ENCODE measurements at places on chromosomes 4 and X.
A peak's percentile ranks its signal among the peaks of the same experiment; 100 is the strongest.

GRCh38 chr4:185108185-185108584 lies 34.9 kb upstream of the SLC25A4 start:
- DNase-seq = no peak

DNA sequence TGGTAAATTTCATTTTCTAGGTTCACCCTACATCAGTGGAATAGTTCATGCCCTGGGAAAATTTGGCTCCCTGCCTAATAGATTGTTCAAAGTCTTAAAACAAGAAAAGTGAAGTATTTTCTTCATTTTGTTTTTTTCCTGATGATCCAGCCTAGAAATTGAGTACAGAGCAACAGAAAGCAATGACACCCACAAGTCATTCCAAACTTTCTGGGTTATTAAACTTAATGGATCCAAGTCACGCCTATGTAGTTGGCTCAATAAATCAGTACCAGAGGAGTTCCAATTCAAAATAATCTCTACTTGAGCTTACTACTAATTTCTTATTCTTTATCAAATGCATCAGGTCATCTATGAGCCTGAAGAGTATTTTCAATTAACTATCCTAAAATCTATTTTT lies 937.6 kb upstream of the SLIT2 start:
- DNase-seq = no peak

GRCh38 chrX:76850851-76851250 lies 423.3 kb downstream of the MAGEE1 start:
- peak; percentile 2 for DNase-seq

GRCh38 chr4:38663090-38663800 lies 754 bp upstream of the KLF3 start:
- peak; percentile 50 for DNase-seq

DNA sequence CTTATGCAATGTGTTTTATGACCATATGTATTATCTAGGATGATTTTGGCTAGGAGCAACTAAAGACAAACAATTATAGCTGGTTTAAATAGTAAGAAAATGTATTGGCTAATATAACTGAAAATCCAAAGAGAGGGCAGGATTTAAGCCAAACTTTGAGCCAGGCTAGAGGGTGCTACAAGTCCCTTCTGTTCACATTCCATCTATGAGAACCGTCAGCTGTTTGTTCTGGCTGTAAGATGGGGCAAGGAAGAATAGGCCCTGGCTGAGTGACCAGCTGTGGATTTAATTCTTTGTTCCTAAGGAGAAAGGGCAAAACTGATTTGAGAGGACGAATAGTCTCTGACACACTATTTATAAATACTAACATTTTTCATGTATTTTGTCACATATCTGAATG lies 79.2 kb upstream of the UGT8 start:
- no peak for DNase-seq

- DNase-seq = no peak
These were observed 50.1 kb downstream of the FAM193A start for GRCh38 chr4:2586502-2586901.

DNA sequence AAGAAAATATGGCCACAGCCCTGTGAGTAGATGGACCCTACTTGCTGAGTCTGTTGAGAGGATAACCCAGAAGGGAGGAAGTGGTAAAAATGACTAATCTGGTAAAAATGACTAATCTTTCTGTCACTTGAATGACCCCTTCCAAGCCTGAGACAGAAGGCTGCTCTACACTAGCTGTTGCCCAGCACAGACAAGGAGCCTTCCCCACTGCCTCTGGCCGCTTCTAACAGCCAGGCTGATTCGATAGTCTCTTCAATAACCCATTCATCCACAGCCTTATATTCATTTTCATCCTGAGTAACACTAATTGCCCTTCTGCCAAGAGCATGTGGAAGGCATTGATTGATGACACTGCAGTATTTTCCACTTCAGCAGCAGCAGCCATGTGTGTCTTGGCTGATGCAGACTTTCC lies 18.4 kb downstream of the MAGEB17 start:
- peak; percentile 67 for DNase-seq

DNA sequence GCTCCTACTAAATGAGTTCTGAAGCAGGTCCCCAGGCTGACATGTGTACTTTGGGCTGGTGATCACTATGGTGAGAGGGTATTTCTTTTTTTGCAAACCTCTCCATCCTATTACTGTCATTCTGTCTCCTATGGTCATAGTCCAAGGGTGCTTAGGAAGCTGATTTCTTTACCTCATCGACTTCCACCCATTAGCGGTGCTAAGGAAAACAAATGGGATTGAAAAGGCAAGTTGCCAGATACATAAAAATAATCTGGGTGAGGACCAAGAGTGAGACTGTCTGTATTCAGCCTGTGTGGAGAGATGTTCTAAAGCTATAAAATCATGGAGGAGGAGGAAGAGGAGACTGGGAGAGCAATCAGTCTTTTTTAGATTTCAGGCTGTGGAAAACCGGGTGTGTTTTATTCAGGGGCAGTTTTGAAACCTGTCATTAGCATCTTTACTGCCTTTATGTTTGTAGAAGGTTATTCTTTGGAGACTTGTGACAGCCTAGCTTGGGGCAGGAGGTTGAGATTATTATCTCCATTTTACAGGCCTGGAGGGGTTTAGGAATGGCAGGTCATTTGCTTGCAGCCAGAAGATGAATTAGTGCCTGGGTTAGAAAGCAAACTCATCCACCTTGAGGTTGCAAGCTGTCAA lies 1.9 kb downstream of the TMEM164 start:
- DNase-seq = no peak

DNA sequence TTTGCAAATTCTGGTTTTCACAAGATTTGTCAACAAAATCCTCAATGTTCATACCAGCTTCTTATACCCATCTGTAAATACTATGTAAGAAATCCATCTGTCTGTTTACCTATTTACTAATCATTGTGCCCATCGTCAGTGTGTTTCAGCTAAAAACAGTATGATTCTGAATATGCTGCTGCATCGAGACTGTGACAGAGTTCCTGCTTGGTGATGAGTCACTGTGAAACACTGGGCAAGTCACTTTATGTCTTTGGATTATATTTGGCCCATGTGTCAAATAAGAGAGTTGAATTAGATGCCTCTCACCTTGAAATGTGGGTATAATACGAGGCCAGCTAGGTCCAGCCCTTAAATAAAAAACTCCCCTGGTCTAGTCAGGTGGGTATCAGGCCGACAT lies 79.3 kb downstream of the CBLL2 start:
- DNase-seq = no peak

DNA sequence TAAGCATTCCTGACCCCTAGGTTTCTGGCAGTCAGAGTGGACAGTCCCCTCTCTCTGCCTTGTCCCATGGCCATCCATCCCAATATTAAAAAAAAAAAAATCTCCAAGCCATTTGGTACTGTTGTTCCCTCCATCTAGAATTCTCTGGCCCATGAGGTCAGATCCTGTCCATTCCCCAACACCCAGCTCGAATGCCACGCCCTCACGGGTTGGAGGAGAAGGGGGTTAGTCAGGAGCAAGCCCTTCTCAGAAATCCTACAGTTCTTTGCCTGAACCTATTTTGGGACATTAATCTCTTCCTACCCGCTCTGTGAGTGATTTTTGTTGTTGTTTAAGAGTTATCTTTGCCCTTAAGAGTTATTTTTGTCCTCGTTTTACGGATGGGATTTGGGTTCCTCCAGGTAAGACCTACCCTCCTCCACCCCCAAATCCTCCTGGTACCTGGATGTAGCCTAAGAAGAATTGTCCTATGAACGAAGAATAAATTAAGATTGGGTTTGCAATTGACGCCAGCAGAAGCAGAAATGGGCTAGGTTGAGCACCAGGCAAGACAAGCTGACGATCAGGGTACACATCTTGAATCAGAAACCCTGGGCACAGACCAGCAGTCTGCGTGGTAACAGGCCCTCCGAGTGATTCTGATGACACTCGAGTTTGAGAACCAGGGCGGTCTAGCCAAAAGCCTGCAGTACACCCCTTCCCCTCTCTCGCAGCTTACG lies 977 bp downstream of the RNF175 start:
- DNase-seq = no peak

- peak; percentile 50 for DNase-seq
These were observed 31.3 kb upstream of the ARHGEF38 start for GRCh38 chr4:105520819-105521790.

- no peak for DNase-seq
These were observed 106.4 kb upstream of the FTHL17 start for GRCh38 chrX:31178064-31178768.

DNA sequence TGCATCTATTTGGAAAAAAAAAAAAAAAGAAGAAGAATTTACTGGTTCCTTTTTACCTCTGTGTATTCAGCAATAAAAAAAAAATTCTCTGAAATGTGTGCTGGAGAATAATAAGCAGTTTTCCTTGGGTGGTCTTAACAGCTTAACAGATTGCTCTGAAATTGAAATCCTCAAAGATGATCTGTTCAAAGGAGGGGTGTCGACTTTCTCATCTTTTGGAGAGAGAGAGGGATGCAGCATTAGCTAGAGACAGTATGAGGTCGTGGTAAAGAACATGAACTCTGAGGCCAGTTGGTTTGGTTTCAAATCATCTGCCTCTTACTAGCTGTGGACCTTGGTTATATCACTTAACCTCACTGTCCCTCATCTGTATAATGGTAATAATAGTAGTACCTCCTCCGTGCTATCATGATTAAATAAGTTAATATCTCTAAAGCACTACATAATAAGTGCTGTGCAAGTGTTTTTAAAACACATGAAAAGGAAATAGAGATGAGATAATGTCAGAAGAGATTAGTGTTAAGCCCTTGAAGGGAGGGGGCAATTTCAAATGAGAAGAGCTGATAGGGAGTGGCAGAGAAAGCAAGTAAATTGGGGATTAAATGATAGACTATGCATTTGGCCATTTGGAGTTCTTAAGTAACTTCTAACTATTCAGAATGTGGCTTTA lies 109.9 kb upstream of the LIMCH1 start:
- no peak for DNase-seq

DNA sequence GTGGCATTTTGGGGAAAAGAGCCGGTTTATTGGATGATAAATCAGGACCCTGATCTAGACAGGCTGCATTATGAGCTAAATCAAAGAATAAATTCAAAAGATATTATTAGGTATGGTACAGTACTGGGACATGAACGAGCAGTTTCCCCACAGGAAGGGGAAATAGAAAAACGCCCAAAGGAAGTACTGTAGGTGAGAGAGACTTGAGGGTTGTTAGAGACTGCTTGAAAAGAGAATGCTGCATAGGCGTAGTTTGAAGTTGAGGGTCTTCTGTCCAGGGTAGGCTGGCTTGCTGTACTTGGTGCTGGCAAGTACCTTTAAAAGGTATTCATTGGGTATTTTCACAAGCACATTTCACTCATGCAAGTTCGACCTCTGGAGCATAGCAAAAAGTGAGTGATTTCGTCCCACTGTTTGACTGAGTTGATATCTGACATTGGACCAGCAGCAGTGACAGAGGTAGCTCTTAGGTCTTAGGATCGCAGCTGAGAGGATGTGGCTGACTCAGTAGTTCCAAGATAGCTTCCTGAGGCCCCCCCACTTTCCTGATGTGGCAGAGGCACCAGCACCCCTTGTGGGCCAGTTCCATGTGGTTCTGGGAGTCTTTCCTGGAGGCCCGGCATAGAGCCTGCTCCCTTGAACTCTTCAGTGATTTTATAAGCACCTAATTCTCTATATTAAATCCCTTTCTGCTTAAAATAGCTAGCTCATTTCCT lies 64.3 kb downstream of the TMEM131L start:
- DNase-seq = no peak

GRCh38 chr4:118398226-118399090 lies 45.7 kb upstream of the PRSS12 start:
- no peak for DNase-seq

DNA sequence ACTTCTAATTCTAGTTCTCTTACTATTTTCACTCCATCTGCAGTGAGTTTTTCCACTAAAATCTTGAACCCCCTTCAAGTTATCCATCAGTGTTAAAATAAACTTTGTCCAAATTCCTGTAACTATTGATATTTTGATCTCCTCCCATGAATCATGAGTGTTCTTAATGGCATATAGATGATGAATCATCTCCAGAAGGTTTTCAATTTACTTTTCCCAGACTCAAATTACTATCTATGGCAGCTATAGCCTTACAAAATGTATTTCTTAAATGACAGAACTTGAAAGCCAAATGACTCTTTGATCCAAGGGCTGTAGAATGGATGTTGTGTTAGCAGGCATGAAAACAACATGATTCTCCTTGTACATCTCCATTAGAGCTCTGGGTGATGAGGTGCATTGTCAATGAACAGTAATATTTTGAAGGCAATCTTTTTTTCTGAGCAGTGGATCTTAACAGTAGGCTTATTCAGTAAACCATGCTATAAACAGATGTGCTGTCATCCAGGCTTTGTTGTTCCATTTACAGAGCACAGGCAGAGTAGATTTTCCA lies 16.1 kb upstream of the IQCM start:
- no peak for DNase-seq

DNA sequence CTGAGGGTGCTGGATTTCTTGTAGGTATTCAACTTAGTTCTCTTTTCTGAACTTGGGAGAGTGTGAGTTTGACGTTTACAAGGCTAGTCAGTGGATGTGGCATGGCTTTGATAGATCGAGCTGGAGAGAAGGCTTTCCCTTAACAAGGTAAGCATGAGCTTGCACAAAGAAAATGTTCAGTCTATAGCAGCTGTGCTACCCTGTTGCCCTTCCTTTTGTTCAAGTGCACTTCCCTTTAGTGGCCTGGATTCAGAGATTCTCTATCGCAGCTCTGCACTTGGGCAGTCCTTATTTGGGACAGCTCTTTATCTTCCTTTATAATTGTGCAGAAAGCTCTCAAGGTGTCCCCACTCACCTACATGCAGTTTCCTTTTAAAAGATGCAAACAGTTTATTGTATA lies 198.0 kb downstream of the ARHGAP24 start:
- no peak for DNase-seq

- no peak for DNase-seq
These were observed 151.0 kb downstream of the CBR4 start for GRCh38 chr4:168859100-168859499.

GRCh38 chrX:40333344-40333743 lies 235.6 kb upstream of the BCOR start:
- DNase-seq = no peak

- no peak for DNase-seq
These were observed 182.0 kb upstream of the FAT4 start for GRCh38 chr4:125132729-125133128.

Measured in fibroblast of the aortic adventitia (primary cell).